Calu3 (cell line): ENCODE measurements at places on chromosomes 2 and 18.
A peak's percentile ranks its signal among the peaks of the same experiment; 100 is the strongest.

DNA sequence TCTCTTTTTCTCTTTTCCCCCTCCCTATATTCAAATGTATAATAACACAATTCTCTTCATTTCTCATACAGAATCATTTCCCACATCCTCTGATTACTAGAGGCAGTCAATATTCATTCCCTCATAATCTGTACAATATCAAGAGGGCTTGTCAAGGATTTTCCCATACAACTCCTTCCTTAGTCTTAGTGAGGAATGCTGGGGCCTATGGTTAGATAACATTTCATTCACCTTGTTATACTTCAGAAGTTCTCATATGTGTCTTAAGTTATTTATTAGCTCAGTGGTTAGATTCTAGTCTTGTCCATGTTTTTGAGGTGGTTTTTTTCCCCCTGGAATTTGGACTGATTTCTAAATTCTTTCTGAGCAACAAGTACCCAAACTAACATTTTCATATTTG is 289.5 kb downstream of the PDE11A start:
- peaks cover 34% of the 10 kb centered on the region for H3K4me1 ChIP-seq
- peaks cover 5% of the 10 kb centered on the region for H3K36me3 ChIP-seq
- peak overlapping the region; percentile 49 for H3K27ac ChIP-seq
- no peaks in the 10 kb centered on the region for H3K27me3 ChIP-seq

DNA sequence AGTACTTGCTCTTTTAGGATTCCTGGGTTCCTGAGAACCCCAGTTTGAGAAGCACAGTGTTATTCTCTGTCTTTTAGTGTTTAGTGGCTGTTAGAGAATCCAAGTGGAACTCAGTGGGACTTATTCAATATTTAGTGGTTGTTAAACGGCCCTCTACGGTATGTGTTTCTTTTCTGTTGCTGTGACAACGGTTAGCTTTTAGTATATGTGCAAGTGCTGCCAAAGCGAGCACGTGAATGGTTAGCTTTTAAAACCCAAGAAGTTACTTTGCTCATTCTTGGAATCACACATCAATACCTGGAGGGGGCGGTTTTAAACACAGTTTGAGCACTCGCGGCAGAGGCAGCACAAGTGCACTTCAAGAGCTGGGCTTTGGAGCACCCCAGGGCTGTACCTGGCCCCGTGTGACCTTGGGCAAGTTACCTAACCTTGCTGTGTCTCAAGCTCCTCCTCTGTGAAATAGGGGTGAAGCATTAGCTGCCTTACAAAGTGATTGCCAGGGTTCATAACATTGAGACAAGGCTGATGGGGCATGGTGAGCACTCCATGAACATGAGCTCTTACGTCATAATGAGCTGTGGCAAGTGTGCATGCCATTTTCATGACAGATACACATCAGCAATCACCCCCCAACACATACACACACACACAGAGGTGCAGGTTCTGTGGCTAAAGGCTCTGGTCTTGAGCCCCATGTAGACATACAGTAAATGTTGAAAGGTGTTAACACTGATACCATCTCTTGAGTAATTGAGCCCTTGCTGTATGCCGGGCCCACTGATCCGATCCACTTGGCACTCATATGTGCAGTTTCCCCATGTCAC is 234.1 kb downstream of the ALPK2 start:
- H3K27me3 ChIP-seq = no peaks in the 10 kb centered on the region
- DNase-seq = no peak
- H3K4me1 ChIP-seq = no peaks in the 10 kb centered on the region
- H3K27ac ChIP-seq = no peak overlapping the region

DNA sequence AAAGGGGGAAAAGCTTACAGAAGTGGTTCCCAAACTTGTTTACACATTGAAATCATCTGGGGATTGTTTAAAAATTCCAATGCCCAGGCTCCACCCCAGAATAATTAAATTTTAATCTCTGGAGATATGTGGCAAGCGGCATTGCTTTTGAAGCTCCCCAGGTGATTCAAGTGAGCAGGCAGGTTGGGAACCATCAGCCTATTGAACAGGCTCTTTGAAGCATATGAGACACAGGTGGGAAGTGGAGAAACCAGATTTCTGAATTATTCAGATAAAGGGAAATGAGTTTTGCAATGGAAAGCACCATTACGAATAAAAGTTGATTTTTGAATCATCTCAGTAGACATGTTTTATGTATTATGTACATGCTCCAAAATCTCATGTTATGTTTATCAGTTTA is 57.6 kb upstream of the NOSTRIN start:
- H3K4me1 ChIP-seq = no peaks in the 10 kb centered on the region
- no peak overlapping the region for H3K27ac ChIP-seq
- H3K36me3 ChIP-seq = peaks cover 3% of the 10 kb centered on the region
- DNase-seq = no peak
- H3K4me3 ChIP-seq = no peak overlapping the region

DNA sequence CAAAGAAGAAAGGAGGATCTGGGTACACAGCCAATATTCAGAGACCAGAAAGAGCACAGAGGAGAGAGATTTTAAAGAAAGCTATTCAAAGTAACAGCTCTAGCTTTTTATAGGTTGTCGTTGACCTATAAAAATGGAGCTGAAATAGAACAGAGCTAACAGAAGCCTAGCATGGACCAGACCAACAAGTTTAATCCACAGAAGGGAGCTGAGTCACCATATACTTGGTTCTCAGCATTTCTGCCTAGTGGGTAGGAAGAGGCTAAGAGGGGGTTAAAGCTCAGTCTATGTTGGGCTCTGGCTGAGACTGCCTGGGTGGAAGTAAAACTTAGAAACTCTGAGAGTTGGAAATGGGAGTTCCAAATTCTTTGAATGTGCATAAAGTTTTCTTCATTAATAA is 678.0 kb upstream of the CDH2 start:
- H3K4me3 ChIP-seq = no peak overlapping the region
- H3K27me3 ChIP-seq = no peaks in the 10 kb centered on the region
- H3K36me3 ChIP-seq = no peaks in the 10 kb centered on the region
- H3K4me1 ChIP-seq = peaks cover 8% of the 10 kb centered on the region
- DNase-seq = no peak

DNA sequence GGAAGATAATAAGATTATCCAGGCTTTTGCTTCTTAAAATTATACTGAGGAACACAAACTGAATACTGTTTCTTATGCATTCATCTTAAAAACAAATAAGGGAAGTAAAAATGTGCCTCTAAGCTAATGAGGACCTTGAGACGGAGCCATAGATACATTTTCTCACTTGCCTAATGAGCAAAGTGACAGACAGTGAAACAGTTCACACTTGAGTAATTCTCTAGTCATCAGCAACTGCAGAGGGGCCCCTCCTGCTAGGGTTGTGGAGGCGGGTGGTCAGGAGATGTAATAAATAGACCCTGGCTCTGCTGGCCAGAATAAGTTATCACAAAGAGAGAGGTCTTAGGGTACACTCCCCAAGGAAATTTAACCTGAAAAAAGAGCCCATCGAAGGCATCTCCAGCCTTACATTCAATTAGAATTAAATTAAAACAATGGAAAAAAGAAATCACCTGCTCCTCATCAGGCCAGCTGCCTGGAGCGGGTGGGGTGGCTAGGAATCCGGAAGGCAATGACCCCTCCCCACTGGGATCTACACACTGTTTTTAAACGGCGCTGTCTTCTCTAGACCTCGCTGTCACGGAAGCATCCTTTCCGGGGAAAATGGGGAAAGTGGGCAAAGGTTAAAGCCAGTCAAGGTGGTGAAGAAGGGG is 32.6 kb upstream of the INSIG2 start:
- no peak for DNase-seq
- peaks cover 27% of the 10 kb centered on the region for H3K4me1 ChIP-seq
- H3K27me3 ChIP-seq = no peaks in the 10 kb centered on the region

DNA sequence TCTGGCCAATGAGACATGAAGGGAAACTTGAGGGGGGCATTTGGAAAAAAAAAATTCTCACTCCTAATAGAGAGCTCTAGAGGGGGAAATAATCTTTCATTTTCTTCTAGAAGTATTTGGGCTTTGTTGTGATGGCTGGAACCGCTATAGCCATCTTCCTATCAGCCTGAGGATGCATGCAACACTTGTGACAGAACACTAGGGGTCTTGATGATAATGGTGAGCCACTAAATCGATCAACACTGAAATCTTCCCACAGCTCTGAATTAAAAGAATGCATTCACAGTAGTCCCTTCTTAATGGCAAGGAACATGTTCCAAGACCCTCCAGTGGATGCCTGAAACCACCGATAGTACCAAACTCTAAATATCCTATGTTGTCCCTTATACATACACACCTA is 325.3 kb downstream of the LNPK start:
- no peaks in the 10 kb centered on the region for H3K36me3 ChIP-seq
- no peaks in the 10 kb centered on the region for H3K27me3 ChIP-seq
- no peak overlapping the region for H3K4me3 ChIP-seq
- no peak overlapping the region for H3K27ac ChIP-seq

DNA sequence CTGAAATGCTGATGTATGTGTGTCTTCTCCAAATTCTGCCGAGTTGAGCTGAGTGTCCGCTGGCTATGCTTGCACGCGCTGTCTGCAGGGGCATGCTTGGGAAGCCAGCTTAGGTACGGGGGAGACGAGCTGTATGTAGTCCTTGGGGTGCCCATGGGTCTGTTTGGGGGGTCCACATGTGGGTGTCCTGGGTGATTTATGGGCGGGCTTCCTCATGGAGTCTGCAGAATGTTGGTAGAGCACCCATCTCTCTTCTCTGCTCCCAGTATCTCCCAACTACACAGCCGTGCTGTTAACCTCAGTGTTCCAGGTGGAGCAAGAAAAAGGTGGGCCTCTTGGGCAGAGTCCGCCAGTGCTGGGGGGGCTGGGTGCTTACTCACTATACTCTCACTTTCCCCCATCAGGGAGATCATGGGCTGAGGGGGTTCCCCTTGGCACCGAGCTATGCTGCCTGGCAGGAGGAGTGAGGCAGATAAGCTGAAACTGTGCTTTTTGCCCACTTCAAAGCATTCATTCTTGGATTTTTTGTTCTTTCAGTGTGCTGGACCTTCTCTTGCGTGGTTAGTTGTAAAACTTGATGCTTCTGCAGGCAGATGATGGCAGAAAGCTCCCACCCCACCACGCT is 128.2 kb upstream of the ALKAL2 start:
- no peaks in the 10 kb centered on the region for H3K4me1 ChIP-seq
- DNase-seq = no peak
- H3K27ac ChIP-seq = no peak overlapping the region
- no peak overlapping the region for H3K4me3 ChIP-seq
- H3K36me3 ChIP-seq = no peaks in the 10 kb centered on the region
- H3K27me3 ChIP-seq = no peaks in the 10 kb centered on the region

- H3K36me3 ChIP-seq = no peaks in the 10 kb centered on the region
- no peak overlapping the region for H3K27ac ChIP-seq
- no peaks in the 10 kb centered on the region for H3K27me3 ChIP-seq
These were observed 13.6 kb downstream of the FRZB start for GRCh38 chr2:182852801-182853200.

DNA sequence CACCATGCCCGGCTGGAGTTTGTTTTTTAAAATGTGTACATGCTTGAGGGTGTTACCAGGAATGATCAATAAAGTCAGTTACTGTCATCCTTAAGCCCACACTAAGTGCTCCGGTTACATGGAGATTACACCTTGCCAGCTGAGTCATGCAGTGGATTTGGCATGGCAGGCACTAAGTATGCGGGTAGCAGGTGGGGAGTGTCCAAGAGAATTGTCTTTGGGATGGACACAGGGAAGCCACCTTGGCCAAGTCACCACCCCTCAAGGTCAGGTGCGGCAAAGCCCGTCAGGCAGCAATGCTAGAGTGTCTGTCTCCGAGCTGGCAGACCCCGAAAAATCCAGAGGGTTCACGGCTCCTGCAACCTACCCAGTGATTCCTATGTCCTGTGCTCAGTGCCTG is 54.8 kb downstream of the GBX2 start:
- H3K27me3 ChIP-seq = no peaks in the 10 kb centered on the region
- no peak overlapping the region for H3K4me3 ChIP-seq
- DNase-seq = no peak
- peaks cover 29% of the 10 kb centered on the region for H3K4me1 ChIP-seq
- H3K36me3 ChIP-seq = peaks cover 2% of the 10 kb centered on the region

GRCh38 chr2:25441353-25441752 is 99.6 kb upstream of the DNMT3A start:
- no peak overlapping the region for H3K4me3 ChIP-seq
- no peak for DNase-seq
- no peak overlapping the region for H3K27ac ChIP-seq
- H3K4me1 ChIP-seq = no peaks in the 10 kb centered on the region
- H3K27me3 ChIP-seq = no peaks in the 10 kb centered on the region

GRCh38 chr2:176170602-176171305 is 13.6 kb downstream of the HOXD3 start:
- DNase-seq = no peak
- no peaks in the 10 kb centered on the region for H3K36me3 ChIP-seq
- H3K27me3 ChIP-seq = no peaks in the 10 kb centered on the region
- no peak overlapping the region for H3K27ac ChIP-seq
- peaks cover 11% of the 10 kb centered on the region for H3K4me1 ChIP-seq
- H3K4me3 ChIP-seq = no peak overlapping the region

DNA sequence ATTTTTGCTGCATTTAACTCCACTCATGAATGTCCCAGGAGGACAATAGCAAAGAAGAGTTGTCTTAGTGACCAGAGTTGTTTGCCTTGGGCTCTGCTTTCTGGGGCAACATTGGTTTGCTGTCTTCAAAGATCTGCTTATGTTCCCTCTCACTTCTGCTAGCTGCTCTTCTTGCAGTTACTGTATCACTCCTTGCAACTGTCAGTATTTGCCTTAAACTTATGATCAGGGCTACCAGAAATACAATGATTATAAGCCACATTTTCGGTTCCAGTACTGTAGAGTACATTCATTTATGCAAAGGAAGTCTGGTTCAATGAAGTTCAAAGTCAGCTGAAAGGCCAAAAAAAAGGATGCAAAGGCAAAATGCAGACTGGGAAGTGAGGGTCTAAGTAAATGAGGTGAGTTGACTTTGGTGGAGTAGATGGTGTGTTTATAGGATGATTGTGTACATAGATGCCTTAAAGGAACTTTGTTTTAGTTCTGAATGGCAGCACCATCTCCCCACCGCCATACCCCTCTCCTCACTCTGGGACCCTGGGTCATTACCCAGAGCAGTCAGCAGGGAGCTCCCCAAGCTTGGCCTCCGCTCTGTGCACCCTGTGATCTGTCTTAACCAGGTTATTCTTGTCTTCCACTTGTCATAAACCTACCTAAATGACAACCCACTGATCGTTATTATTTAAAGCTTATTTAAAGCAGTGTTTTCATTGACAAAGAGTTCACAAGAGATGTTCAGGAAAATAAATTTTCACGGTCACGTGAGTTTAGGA is 236.0 kb downstream of the DOK6 start:
- no peak overlapping the region for H3K27ac ChIP-seq
- no peak for DNase-seq
- no peaks in the 10 kb centered on the region for H3K36me3 ChIP-seq
- no peak overlapping the region for H3K4me3 ChIP-seq

DNA sequence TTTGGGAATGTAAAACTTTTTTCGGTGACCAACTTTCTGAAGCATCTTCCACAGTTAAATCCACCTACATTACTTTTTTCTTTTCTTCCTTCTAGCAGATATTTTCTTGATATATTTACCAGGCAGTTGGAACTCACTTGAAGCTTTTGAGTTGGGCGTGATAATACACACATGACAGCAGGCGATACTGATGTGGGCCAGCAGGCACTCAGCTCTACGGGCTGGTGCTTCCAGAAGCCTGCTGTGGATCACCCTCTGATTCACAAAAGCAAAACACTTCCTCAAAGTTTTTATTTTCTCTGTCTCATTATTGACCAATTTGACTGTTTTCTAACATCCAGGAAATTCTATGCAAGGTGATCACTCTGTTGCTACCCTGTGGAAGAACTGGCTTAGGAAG is 22.9 kb downstream of the GRHL1 start:
- no peak overlapping the region for H3K4me3 ChIP-seq
- peaks cover 8% of the 10 kb centered on the region for H3K36me3 ChIP-seq
- peaks cover 33% of the 10 kb centered on the region for H3K4me1 ChIP-seq
